ENCODE measurements at places on chromosomes 12 and 14.
A peak's percentile ranks its signal among the peaks of the same experiment; 100 is the strongest.

DNA sequence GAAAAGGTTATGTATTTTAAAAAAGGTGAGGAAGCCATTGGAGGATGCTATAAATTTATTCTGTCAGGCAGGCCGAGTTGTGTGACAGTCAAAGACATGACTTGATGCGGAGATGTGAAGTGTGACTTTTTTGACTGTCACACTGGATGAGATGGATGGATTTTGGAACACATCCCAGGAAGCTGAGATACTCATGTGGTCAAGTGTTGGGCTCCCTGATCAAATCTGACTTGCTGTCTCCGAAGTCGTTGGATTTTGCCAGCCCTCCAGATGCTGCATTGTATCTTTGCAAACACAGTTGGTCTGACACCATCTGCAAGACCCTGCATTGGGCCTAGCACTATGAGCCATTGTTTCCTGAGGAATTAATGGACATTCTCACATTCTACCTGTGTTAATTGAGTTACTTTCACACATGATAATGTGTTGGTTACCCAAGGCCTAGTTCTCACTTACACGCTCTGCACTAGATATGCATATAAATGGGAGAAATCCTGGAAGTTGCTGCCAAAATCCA is 204.0 kb upstream of the PRKD1 start:
- DNase-seq, result no peak

- DNase-seq, result no peak
These were observed 67.2 kb downstream of the SCARB1 start for GRCh38 chr12:124796303-124796960.

GRCh38 chr14:33788161-33788560 is 162.7 kb downstream of the EGLN3 start:
- DNase-seq, result no peak

DNA sequence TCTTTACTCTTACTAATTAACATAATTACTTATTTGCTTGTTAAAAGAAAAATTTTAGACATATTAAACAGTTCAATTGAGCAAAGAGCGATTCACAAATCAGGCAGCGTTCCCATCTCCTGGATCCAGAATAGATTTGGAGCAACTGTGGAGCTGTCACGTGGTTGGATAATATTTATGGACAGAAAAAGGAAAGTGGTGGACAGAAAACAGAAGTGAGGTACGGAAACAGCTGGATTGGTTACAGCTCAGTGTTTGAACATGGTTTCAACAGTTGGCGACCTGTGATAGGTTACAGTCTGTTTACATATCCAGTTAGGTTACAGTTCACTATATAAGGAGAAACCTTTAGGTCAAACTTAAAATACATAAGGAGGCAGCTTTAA is 19.7 kb upstream of the FAM234B start:
- DNase-seq, result no peak

- no peak for DNase-seq
These were observed 49.0 kb upstream of the PDE3A start for GRCh38 chr12:20319366-20319765.

DNA sequence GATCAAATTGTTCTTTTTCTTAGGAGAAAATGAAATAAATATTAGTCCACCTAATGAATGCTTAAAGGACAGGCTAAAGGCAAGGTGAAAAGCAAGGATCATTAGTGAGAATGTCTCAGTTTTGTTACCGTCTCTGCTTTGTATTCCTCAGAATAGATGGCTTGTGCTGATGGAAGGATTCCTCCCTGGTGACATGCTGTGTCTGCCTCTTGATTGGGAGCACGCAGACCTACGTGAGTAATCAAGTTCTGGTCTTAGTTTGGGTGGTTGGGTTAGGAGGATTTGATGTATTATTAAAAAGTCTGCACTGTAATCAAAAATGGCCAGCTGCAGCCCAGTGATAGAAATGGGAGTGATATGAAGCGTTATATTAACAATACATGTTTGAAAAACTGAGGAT is 78.8 kb upstream of the RTL1 start:
- DNase-seq, result no peak

GRCh38 chr14:61140872-61141271 is 140.3 kb downstream of the TMEM30B start:
- DNase-seq, result peak; percentile 71

DNA sequence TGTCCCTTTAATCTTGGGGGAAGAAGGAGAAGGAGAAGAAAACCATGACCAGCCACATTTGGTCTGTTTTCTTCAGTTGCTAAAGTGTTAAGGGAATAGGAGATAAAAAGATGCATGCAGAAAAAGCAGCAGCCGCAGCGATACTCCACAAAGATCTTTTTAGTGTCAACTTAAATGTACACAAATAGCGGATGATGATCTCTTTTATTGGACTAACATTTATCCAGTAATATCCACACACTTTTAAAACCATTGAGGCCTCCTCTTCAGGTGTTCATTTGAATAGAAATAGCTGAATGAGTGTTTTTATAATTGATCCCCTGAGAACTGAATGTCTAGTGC is 83.5 kb downstream of the PAPOLA start:
- no peak for DNase-seq

- DNase-seq, result peak; percentile 79
These were observed 56.7 kb downstream of the MSRB3 start for GRCh38 chr12:65335021-65335714.

GRCh38 chr14:63418020-63418419 is 99.3 kb upstream of the GPHB5 start:
- DNase-seq, result no peak

DNA sequence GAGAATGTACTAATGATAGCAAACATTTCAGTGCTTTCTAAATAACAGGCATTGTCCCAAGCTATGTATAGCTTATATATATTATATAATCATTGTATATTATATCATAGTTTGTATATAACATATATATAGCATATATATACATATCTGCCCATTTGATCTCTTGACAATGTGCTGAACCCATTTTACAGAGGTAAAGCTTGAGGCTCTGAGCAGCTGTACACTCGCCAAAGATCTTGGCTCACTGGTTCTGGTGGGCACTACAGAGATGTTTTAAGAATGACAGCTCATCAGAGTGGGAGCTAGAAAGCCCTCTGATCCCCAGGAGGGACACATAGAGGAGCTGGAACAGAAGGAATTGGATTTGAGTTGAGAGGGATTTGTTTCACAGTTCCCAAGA is 68.2 kb upstream of the ACTN1 start:
- DNase-seq, result no peak

DNA sequence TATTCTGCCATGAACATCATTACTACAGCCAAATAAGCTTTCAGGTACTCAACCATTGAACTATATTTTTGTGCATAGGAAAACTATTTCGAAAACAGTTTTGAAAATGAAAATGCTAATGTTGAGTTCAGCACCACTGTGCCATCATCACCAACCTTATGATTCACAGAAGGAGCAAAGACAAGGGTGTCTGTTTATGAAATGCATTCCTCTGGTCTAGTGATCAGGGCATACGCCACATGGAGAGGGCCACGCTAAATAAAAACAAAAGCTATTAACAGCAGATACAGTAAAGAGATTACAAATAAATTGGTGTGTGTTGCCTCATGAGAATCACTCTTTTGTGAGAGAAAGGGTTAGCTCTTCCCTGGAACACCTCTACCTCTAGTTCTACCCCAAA is 43.2 kb upstream of the BMAL2 start:
- DNase-seq, result no peak

DNA sequence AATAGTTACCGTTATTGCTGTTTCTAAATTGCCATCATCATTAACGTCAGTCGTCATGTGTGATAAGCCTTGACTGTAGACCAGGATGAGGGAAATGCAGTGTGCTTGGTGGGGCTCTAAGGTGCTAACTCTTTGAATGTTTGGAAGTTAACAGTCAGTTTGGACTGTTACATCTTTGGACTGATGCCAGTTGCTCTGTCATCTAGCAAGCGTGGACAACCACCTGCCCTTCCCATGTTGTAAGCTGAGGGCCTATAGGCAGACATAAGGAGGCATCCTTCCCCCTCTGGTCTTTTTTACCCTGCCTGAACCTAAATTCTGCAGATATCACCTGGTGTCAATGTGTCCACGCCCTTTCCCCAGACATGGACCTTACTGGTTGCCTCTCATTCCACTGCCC is 94.4 kb downstream of the PPP2R5C start:
- DNase-seq, result peak; percentile 27

DNA sequence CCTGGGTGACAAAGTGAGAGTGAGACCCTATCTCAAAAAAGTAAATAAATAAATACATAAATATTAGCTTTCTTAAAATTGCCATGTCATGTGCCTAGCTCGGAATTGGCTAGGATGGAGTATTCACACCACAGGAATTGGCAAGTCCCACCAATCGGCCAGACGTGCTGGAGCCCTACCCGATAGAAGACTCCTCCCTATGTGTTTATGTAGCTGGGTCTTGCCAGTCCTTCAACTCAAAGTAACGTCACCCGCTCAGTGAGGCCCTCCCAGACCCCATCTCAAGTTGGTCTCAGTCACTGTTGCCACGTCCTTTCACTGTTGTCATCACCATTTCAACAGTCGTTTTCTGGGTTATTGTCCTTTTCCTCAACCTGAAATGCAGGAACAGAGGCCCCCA is 20.2 kb downstream of the VRTN start:
- no peak for DNase-seq

DNA sequence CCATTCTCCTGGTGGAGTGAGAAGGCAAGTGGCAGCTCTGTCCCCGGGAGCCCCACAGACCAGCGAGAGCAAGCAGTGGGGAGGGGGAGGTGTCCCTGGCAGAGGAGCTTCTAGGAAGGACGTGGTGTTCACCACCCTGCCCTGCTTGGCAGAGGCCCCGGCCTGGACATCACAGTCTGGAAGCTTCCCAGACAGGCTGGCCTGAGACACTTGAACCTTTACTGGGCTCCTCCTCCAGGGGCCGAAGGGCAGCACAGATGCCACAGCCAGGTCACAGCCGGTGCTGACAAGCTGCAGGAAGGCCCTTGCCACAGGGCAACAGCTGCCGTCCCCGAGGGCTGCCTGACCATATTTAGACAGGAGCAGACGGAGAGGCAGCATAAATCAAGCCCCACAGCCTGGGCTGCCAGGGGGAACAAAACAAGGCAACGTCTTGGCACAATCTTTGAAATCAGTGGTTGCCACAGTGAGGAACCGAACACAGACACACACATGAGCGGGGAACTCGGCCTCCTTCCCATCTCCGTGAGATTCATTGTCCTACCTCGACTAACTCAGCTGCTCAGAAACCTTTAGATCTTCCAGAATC is 28.5 kb downstream of the PRIMA1 start:
- no peak for DNase-seq

GRCh38 chr14:67851785-67852410 is 32.3 kb downstream of the RAD51B start:
- no peak for DNase-seq

- no peak for DNase-seq
These were observed 15.3 kb downstream of the NKX2-1 start for GRCh38 chr14:36504771-36505175.

GRCh38 chr12:6936636-6937480 is 6.8 kb upstream of the RNU7-1 start:
- no peak for DNase-seq

GRCh38 chr14:75340921-75341320 is 62.3 kb downstream of the FOS start:
- DNase-seq, result no peak

DNA sequence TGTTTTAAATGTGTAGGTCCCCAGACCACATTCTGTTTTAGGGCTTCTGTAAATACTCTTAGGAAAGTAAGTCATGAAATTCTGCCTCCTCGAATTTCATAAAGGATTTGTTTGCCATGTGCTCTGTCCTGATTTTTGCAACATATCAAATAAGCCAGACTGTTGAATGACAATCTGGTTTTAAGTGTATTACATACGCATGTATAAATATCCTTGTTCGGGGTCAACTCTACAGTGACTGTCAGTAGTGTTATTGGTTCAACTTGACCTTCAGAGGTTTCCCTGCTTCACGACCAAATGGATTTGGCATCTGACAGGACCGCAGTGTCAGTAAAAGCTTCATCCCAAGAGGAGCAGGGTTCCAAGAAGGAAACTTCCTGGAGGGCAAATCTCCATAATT is 52.7 kb downstream of the PPM1A start:
- DNase-seq, result no peak
